Fibroblast of gingiva (primary cell): ENCODE measurements at places on chromosomes 2 and 18.

DNA sequence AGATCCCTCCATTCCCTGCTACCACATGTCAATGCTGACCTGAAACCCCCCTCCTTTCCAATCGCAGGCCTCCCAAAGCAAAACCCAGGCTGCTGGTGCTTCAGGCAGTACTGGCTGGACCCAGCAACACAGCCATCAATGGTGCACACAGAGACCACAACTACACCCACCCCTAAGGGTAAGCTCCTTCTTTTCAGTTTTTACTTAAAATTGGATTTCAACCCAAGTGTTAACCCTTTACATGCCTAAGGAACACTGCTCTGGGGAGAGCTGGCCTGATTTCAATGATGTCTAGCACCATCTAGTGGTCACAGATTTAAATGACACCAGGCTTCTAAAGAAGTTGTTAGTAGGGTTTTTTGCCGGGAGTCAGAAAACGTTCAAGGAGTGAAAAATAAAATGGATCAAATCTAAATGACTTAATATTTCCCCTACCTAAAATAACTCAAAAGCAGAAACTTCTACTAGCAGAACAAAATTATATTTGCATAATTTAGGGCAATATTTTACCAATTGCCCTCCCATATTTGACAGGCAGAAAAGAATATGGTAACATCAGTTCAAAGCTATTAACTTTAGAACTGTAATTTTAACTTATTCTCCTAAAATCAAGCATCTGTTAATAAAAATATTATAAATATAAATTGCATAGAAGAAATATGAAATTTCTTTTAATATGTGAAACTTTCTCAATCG, 24.6 kb downstream of the FECH start:
- peak; percentile 32 for DNase-seq

DNA sequence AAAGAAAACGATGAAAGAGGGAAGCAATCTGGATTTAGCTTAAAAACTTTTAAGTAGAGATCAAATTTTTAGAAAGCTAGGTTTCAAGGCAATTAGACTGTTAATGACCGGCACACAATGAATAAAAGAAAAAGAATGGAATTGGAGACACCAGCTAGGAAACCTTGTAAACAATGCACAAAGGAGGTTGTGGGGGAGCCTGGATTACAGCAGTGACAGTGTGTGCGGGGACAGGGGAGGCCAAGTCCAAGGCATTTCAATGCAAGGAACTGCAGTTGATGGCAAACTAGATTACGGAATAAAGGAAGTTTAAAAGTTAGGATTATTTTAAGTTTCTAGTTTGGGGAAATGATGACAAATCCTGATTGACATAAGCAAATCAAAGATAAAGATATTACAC, 74.5 kb downstream of the DTNB start:
- no peak for DNase-seq

- peak; percentile 75 for DNase-seq
Measured at GRCh38 chr2:57981083-57981768, 65.4 kb upstream of the VRK2 start.

GRCh38 chr2:140737006-140737405, 1393.8 kb downstream of the LRP1B start:
- DNase-seq, result no peak

DNA sequence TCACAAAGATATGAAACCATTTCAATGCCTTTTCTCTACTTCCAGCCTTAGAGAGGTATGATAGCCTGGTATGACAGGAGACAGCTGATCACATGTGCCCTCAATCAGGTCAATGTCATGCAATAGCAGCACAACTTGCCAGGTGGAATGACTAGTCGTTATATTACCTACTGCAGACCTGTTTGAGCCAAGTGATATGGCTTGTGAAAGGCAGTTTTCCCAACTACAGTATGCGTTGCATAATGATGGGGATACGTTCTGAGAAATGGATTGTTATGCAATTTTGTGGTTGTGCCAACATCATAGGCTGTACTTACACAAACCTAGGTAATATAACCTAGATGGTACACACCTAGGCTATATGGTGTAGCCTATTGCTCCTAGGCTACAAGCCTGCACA, 262.8 kb downstream of the ICOS start:
- no peak for DNase-seq

DNA sequence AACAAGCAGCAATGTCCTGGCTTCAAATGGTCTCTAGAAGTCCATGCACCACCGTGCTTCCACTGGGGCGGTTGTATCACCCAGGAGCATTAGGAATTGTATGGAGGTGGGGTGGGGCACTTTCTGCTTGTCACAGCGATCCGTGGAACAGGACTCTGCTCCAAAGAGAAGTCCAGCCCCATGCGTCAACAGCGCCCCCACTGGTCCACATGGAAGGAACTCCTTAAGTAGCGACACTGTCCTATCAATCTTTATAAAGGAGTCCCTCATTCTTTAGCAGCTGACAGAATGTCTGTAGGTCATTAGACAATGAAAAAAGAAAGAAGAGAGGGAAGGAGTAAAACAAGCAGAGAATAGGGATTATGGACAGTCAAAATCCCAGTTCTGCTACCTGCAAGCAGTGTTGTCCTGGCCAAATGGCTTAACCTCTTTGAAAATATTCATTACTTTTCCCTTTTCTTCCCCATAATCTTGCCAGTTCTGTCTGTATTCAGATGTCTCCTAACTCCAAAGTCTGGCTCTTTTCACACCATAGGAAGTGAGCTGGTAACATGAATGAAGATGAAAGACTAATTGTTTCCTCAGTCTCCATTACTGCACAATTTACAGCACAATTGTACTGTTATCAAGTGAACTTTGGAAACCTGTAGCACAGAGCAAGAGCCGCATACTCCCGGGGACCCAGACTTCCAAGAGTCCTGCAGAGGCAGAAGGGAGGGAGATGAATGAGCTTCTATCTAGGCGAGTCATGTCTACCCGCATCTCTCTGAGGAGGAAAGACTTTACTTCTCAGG, 9.9 kb downstream of the NFE2L2 start:
- no peak for DNase-seq

DNA sequence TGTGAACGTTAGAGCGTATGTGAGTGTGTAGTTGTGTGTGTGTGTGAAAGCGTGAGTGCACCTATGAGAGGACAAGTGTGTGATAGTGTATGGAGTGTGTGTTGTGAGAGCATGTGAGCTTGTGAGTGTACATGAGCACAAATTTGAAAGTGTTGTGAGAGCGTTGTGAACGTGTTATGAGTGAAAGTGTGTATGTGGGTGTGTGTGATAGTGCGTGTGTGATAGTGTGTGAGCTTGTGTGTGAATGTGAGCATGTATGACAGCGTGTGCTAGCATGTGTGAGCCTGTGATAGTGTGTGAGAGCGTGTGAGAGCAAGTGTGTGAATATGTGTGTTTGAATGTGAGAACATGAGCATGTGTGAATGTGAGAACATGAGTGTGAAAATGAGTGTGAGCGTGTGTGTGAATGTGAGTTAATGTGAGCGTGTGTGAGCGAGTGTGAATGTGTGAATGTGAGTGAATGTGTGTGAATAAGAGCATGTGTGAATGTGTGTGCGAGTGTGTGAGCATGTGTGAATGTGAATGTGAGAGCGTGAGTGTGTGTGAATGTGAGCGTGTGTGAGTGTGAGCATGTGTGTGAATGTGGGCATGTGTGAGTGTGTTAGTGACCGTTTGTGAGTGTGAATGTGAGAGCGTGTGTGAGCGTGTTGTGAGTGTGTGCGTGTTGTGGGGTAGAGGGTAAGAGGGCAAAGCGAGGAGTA, 25.0 kb downstream of the RALB start:
- no peak for DNase-seq
